Stimulated activated CD4-positive, alpha-beta T cell treated with anti-CD3 and anti-CD28 coated beads, Interleukin-15, amount 100 ng/mL, for 24 hours (primary cell): ENCODE measurements at places on chromosomes 6 and 20.

DNA sequence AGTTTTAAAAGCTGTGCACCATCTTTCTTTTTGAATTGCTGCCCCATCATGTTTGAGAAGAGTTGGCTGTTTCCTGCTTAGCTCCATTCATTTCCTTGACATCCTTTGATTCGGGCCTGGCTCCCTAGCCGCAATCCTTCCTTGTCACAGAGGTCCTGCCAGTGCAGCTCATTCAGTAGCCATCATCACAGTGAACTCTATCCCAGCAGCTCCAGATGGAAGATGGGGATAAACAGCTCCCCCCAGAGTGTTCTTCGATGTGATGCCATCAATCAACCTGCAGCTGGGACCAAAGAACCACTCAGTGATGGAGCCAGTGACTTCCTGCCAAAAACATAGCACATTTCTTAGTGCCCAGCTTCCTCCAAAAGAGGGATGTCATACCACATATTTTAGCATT, 158.8 kb downstream of the FRK start:
- no peak for DNase-seq

DNA sequence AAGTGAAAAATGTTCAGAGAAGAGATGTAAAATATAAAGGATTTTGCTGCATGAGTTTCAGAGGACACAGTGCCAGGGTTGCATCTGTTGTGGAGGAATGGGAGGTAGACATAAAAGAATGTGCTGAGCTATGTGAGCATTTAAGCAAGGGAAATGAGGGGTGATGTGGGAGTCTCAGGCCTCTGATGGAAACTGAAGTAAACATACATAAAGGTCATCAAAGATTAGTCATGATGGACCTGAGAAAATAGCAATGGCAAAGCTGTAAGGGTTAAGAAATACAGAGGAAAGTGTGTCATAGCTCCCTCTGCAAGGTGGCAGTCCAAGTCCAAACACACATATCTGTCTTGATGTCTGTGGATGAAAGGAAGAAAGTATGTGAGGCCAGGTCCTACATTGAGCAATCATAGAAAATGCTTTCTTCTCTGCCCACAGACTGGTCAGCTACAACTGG, 306.6 kb upstream of the ECI2 start:
- DNase-seq, result no peak

GRCh38 chr6:1188199-1188598, 123.7 kb upstream of the FOXQ1 start:
- no peak for DNase-seq

GRCh38 chr20:4840801-4841200, 119.1 kb downstream of the PRND start:
- no peak for DNase-seq

- no peak for DNase-seq
These were observed 91.7 kb upstream of the B3GAT2 start for GRCh38 chr6:71048320-71049164.

- no peak for DNase-seq
These were observed 94.4 kb upstream of the MAP7 start for GRCh38 chr6:136644597-136644952.

GRCh38 chr20:10300582-10301446, 82.2 kb downstream of the SNAP25 start:
- no peak for DNase-seq

- DNase-seq, result no peak
These were observed 34.5 kb downstream of the LATS1 start for GRCh38 chr6:149683256-149683859.

GRCh38 chr6:89834884-89835792, 5.5 kb downstream of the CASP8AP2 start:
- DNase-seq, result peak; percentile 56

- DNase-seq, result no peak
These were observed 136.4 kb downstream of the MTFR2 start for GRCh38 chr6:136113736-136114173.

DNA sequence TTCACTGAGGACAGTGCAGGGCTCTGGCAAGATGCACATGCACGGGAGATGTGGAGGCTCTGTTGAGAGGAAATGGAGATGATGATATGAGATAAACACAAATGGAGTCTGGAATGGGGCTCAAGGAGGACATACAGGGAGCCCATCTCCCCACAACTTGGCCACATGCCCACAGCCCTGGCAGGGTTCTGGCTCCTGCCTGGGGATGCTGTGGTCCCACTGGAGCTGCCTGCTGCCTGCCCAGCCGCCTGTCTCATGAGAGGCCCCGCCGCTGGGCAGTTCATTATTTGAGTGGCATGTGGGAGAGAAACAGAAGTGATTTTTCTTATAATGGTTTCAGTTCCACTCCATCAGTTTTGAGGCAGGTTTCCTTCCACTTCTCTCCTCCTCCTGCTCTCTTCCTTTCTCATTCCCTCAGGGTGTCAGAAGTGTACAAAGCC, 133.6 kb upstream of the TRAF3IP2 start:
- no peak for DNase-seq

DNA sequence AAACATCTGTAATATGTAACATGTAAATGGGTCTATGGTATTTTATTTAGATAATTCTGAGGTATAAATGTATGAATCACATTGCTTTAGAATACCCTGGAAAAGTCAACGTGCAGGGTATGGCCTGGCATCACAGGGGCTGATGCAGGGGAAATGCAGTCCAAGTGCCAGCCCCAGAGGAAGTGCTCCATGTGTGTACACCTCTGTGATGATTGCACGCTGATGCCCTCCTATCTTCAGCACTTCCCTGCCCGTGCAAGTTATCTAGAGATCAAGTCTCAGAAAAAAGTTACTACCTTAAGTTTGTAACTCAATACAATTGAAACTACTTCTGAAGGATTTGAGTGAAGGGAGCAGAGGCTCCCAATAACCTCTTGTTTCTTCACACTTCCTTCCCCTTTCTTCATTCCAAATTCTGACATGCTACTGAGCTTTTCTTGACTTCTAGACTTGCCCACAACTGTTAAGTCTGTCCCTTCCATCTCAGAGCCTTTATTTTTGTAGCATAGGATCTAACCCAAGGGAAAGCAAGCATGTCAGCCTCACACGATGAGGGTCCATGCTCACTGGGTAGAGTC, 2.2 kb downstream of the SMLR1 start:
- no peak for DNase-seq
